GM10248 (cell line): ENCODE measurements at places on chromosomes 3 and 15.

- DNase-seq, result no peak
These were observed 125.9 kb downstream of the SEMA6D start for GRCh38 chr15:47843124-47843663.

DNA sequence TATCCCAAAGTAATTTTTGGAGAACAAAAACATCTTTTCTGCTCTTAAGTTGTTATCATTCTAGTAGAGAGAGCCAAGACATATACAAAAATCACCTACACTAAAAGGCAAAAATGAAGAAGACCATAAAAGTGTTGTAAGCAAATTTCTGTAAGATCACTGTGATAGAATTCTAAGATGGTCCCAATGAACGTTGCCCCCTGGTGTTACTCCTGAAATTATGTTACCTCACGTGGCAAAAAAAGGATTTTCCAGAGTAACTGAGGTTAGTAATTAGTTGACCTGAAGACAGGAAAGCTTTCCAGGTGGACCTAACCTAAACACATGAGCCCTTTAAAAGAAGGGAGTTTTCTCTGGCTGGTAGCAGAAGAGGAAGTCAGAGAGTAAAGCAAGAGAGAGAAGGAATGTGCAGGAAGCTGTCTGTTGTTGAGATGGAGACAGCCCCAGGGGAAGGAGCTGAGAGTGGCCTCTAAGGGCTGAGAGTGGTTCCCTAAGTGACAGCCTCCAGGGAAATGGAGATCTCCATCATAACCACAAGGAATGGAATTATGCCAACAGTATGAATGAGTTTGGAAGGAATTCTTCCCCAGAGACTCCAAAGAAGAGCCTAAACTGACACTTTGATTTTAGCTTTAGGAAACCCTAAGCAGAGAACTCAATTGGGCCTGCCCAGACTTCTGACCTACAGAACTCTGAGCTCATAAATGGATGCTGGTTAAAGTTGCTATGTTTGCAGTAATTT is 205.9 kb downstream of the CD47 start:
- no peak for DNase-seq

DNA sequence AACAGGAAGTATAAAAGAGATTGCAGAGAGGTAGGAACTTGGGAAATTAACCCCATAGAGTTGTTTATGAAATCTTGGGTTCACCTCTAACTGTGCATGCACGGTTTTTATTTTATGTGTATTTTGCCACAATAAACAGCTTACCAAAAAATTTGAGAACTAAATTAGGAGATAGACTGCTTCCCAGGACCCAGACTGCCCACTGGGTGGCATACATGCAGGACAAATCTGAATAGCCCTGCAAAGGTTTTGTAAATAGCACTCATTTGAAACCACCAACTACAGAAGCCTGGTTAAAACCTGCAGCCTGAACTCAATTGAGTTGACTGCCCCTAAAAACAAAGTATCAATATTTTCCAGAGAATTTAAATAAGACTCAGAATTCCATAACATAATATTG is 96.4 kb upstream of the SLCO2A1 start:
- DNase-seq, result no peak

- no peak for DNase-seq
These were observed 151.4 kb downstream of the DNAJB8 start for GRCh38 chr3:128315313-128315712.

- DNase-seq, result no peak
These were observed 37.1 kb upstream of the ARNT2 start for GRCh38 chr15:80367094-80367493.

DNA sequence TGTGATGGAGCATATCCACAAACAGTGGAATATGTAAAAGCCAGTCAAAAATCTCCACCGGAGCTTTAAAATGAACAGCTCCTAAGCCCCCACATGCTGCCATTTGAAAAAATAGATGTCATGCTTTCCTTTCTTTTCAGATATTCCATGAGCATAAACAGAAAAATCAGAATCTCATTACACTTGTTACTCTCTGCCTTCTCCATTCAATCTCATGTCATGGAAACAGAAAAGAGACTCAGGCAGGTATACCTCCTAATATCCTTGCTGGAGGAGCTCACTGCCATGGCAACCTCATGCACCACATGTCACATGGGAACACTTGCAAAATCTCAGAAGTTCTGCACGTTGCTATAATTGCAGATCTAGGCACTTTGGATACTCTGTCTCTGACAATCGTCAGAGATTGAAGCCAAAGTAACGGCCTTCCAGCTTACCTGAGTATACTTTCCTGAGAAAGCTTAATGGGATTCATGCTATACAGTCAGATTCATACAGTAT is 317.0 kb upstream of the ADAMTS9 start:
- no peak for DNase-seq

- DNase-seq, result no peak
These were observed 40.7 kb downstream of the LDHAL6B start for GRCh38 chr15:59247364-59247763.

GRCh38 chr15:35440265-35440664 is 105.7 kb downstream of the DPH6 start:
- DNase-seq, result no peak

GRCh38 chr3:189563853-189564563 is 67.2 kb upstream of the TP63 start:
- peak; percentile 39 for DNase-seq

DNA sequence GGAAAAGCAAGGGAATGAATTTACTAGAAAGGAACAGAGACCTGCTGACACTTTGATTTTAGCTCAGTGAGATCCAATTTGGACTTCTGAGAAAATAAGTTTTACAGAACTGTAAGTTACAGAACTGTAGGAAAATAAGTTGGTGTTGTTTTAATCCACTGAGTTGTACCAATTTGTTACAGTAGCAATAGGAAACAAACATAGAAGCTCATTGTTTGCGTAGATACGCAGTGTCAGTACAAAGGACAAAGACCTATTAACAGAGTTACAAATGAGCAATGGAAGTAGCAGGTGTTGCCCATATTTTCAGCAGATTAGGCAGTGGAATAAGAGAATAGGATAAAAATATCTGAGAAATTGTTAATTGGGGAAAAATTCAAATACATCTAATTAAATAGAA is 385.8 kb upstream of the CNTN6 start:
- DNase-seq, result no peak

DNA sequence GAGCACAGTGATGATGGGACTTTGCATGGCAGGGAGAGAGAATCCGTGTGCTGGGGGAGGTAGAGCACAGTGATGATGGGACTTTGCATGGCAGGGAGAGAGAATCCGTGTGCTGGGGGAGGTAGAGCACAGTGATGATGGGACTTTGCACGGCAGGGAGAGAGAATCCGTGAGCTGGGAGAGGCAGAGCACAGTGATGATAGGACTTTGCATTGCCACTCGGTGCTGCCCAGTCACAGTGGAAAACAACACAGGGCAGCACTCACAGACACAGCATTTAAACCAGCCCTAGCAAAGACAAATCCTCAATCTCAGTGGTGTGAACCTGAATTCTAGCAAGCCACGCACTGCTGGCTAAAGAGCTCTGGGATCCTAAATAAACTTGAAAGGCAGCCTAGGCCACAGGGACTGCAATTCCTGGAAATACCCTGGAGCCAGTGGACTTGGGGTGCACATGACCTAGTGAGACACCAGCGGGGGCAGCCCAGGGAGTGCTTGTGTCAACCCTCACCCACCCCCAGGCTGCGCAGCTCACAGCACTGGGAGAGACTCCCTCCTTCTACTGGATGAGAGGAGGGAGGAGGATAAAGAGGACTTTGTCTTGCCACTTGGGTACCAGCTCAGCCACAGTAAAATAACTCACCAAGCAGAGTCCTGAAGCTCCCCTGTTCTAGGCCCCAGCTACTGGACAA is 23.4 kb upstream of the TNK2 start:
- DNase-seq, result no peak
